ENCODE measurements at places on chromosomes 4 and X.

DNA sequence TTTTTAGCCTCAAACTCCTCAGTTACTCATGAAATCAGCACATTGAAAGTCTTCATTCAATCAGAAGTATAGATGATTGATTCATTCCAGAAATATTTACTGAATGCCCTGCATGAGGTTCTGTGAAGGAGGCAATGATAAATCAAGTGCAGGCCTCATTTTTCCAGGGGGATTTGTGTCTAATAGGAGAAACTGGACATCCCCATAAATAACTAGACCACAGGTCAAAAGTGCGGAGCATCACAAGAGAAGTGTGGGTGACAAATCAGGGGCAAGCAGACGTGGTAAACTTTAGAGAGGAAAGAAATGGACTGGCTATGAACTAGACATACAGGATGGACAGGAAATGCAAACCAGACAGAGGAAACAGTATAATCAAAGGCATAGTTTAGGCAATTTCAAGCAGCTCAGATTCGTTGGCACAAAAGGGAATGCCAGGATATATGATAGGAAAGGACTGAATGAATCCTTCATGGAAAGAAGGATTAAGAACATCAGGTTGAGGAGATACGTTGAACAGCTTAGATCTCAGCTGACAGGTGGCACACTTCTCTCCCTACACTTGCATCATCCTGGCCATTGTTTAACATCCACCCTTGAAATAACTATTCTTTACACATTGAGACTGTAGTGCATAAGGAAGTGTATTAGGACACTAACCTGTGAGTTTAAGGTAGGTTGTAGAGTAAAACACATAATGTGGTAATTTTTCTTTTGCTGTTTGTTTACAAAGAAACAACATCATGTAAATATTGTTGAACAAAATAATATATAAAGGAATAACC is 69.6 kb upstream of the RASGEF1B start:
- no peak overlapping the region for H3K4me3 ChIP-seq
- H3K27me3 ChIP-seq = no peaks in the 10 kb centered on the region
- DNase-seq = no peak

- peaks cover 35% of the 10 kb centered on the region for H3K4me1 ChIP-seq
- H3K4me3 ChIP-seq = no peak overlapping the region
- H3K27me3 ChIP-seq = peaks cover 15% of the 10 kb centered on the region
- no peak for DNase-seq
- H3K36me3 ChIP-seq = no peaks in the 10 kb centered on the region
Observed at GRCh38 chrX:132483951-132484350, 4.9 kb downstream of the MBNL3 start.

GRCh38 chrX:2967584-2967983 is 38.4 kb upstream of the ARSD start:
- H3K4me1 ChIP-seq = peaks cover 26% of the 10 kb centered on the region
- H3K27me3 ChIP-seq = no peaks in the 10 kb centered on the region
- H3K36me3 ChIP-seq = no peaks in the 10 kb centered on the region
- H3K4me3 ChIP-seq = no peak overlapping the region
- no peak overlapping the region for H3K27ac ChIP-seq

- DNase-seq = no peak
- H3K27ac ChIP-seq = no peak overlapping the region
- H3K4me3 ChIP-seq = no peak overlapping the region
- H3K4me1 ChIP-seq = peaks cover 9% of the 10 kb centered on the region
Observed at GRCh38 chrX:378443-378842, 8.3 kb downstream of the PPP2R3B start.

- no peaks in the 10 kb centered on the region for H3K27me3 ChIP-seq
- H3K36me3 ChIP-seq = peaks cover 2% of the 10 kb centered on the region
- H3K27ac ChIP-seq = peak overlapping the region; percentile 89
Observed at GRCh38 chrX:72573158-72573511, 492 bp upstream of the HDAC8 start.

DNA sequence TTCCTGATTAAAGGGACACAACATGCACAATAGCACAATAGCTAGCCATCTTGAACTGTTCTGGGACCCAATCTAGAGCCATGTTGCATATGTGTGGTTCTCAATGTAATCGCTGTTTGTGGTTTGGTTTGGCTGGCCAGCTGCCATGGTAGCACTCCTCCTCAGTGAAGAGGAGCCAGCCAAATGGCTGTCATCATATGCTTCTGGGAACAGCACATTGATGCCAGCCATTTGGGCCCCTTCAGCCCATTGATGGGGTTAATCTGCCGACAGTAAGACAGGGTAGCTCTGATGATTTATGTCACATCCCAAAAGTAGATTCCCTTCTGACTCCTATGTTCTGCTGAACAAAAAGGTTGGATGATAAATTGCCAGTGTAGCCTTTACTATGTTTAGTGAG is 48.5 kb downstream of the AWAT2 start:
- H3K4me3 ChIP-seq = no peak overlapping the region
- H3K27me3 ChIP-seq = no peaks in the 10 kb centered on the region
- no peaks in the 10 kb centered on the region for H3K4me1 ChIP-seq

GRCh38 chr4:168710353-168710946 is 213.6 kb downstream of the PALLD start:
- peaks cover 55% of the 10 kb centered on the region for H3K27me3 ChIP-seq
- H3K27ac ChIP-seq = no peak overlapping the region
- peaks cover 26% of the 10 kb centered on the region for H3K4me1 ChIP-seq
- peaks cover 3% of the 10 kb centered on the region for H3K36me3 ChIP-seq

- no peak overlapping the region for H3K27ac ChIP-seq
- DNase-seq = no peak
- no peak overlapping the region for H3K4me3 ChIP-seq
- peaks cover 6% of the 10 kb centered on the region for H3K4me1 ChIP-seq
- no peaks in the 10 kb centered on the region for H3K36me3 ChIP-seq
Observed at GRCh38 chr4:81921751-81922159, 450.0 kb upstream of the RASGEF1B start.

DNA sequence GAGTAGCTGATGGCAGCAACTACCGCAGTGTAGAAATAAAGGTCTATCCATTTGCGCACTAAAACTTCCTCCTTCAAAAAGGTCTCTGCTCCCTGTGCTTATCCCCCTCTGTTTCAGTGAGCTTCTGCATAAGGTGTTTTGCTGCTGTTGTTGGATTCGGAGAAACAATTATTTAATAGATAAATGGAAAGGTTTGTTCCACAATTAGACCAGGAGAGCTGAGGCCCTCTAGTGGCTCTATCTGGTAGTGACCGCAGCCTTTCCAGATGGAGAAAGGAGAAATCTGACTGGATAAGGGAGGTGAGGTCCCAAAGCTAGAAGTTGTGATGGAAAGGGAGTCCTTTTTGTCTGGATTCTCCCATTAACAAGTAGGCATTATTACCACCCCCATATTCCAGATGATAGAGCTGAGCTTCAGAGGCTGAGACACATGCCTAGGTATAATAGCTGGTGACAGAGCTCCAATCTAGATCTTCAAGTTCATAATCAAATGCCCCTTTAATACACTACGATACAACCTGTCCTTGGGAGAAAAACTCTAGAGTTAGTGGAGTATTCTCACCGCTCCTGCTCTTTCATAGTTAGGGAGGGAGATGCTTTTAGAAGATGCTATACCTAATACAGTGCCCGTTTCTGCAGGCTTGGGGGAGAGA is 5.1 kb upstream of the GABRQ start:
- no peaks in the 10 kb centered on the region for H3K36me3 ChIP-seq
- H3K27me3 ChIP-seq = peaks cover 22% of the 10 kb centered on the region
- no peaks in the 10 kb centered on the region for H3K4me1 ChIP-seq
- no peak overlapping the region for H3K4me3 ChIP-seq

GRCh38 chrX:120305531-120306141 is 5.6 kb downstream of the TMEM255A start:
- H3K27me3 ChIP-seq = peaks cover 50% of the 10 kb centered on the region
- DNase-seq = no peak
- no peak overlapping the region for H3K4me3 ChIP-seq
- peaks cover 11% of the 10 kb centered on the region for H3K4me1 ChIP-seq
- H3K27ac ChIP-seq = no peak overlapping the region

GRCh38 chr4:4311193-4311592 is 21.1 kb downstream of the ZBTB49 start:
- no peak for DNase-seq
- peaks cover 3% of the 10 kb centered on the region for H3K36me3 ChIP-seq
- no peaks in the 10 kb centered on the region for H3K4me1 ChIP-seq
- H3K27ac ChIP-seq = no peak overlapping the region
- no peaks in the 10 kb centered on the region for H3K27me3 ChIP-seq

- H3K36me3 ChIP-seq = no peaks in the 10 kb centered on the region
- no peak for DNase-seq
- H3K4me3 ChIP-seq = no peak overlapping the region
- H3K4me1 ChIP-seq = no peaks in the 10 kb centered on the region
Observed at GRCh38 chr4:60042941-60043340, 1157.2 kb upstream of the ADGRL3 start.

GRCh38 chrX:7351926-7352325 is 204.0 kb upstream of the PUDP start:
- no peaks in the 10 kb centered on the region for H3K4me1 ChIP-seq
- DNase-seq = no peak
- no peaks in the 10 kb centered on the region for H3K36me3 ChIP-seq
- H3K27ac ChIP-seq = no peak overlapping the region
- no peak overlapping the region for H3K4me3 ChIP-seq
- H3K27me3 ChIP-seq = no peaks in the 10 kb centered on the region

- no peaks in the 10 kb centered on the region for H3K27me3 ChIP-seq
- peaks cover 2% of the 10 kb centered on the region for H3K4me1 ChIP-seq
- no peak overlapping the region for H3K4me3 ChIP-seq
- no peaks in the 10 kb centered on the region for H3K36me3 ChIP-seq
Observed at GRCh38 chrX:101219864-101220346, 319 bp downstream of the DRP2 start.

- no peaks in the 10 kb centered on the region for H3K27me3 ChIP-seq
- H3K27ac ChIP-seq = no peak overlapping the region
- H3K4me3 ChIP-seq = no peak overlapping the region
- H3K4me1 ChIP-seq = no peaks in the 10 kb centered on the region
- no peak for DNase-seq
Observed at GRCh38 chrX:110188701-110189558, 129.0 kb downstream of the AMMECR1 start.

DNA sequence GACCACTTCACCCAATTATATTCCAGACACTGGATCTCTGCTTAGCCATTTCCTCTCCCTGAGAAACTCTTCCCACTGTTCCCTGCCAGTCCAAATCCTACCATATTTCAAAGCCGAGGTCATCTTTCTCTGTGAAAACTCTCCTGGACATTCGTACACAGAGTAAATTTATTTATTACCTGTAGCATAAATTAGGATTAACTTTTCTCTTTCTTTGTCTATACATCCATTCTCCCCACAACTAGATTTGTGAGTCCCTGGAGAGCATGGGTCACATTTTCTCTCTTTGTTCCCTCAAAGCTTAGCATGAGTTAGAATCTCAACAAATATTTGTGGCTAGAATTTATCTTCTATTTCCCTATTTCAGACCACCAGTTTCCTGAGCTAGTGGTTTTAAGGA is 27.8 kb upstream of the SMIM10 start:
- no peaks in the 10 kb centered on the region for H3K4me1 ChIP-seq
- H3K36me3 ChIP-seq = no peaks in the 10 kb centered on the region
- no peak overlapping the region for H3K27ac ChIP-seq
- no peaks in the 10 kb centered on the region for H3K27me3 ChIP-seq

GRCh38 chr4:162793571-162793970 is 373.1 kb downstream of the NAF1 start:
- no peaks in the 10 kb centered on the region for H3K27me3 ChIP-seq
- H3K4me1 ChIP-seq = no peaks in the 10 kb centered on the region
- no peak overlapping the region for H3K4me3 ChIP-seq

- no peak overlapping the region for H3K27ac ChIP-seq
- peaks cover 49% of the 10 kb centered on the region for H3K36me3 ChIP-seq
- no peaks in the 10 kb centered on the region for H3K27me3 ChIP-seq
- no peak overlapping the region for H3K4me3 ChIP-seq
- no peaks in the 10 kb centered on the region for H3K4me1 ChIP-seq
- DNase-seq = no peak
Observed at GRCh38 chr4:143538979-143539669, 25.6 kb downstream of the SMARCA5 start.

GRCh38 chr4:22875587-22876257 is 183.0 kb downstream of the GBA3 start:
- H3K4me1 ChIP-seq = peaks cover 11% of the 10 kb centered on the region
- H3K4me3 ChIP-seq = no peak overlapping the region
- H3K27ac ChIP-seq = no peak overlapping the region
- no peak for DNase-seq
- no peaks in the 10 kb centered on the region for H3K36me3 ChIP-seq
- no peaks in the 10 kb centered on the region for H3K27me3 ChIP-seq

DNA sequence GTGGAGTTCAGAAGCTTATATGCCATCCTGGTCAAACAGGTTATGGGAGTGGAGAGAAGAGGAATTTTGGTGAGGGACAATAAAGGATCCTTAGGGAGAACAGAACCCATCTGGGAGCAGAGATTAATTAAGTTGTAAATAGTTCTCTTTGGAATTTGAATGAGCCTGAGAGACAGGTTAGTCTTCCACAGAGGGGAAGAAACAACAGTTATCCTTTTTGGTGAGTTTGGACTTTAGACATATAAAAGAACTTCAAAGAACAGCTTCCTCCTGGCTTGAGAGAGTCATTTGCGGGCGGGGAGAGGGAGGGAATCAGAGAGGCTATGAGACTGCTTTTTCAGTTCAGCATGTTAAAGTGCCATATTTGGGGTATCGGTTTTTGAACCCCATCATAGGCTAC is 793.3 kb upstream of the MAGEB2 start:
- peaks cover 2% of the 10 kb centered on the region for H3K4me1 ChIP-seq
- no peak for DNase-seq
- no peaks in the 10 kb centered on the region for H3K27me3 ChIP-seq
- H3K36me3 ChIP-seq = peaks cover 3% of the 10 kb centered on the region
- H3K27ac ChIP-seq = no peak overlapping the region

DNA sequence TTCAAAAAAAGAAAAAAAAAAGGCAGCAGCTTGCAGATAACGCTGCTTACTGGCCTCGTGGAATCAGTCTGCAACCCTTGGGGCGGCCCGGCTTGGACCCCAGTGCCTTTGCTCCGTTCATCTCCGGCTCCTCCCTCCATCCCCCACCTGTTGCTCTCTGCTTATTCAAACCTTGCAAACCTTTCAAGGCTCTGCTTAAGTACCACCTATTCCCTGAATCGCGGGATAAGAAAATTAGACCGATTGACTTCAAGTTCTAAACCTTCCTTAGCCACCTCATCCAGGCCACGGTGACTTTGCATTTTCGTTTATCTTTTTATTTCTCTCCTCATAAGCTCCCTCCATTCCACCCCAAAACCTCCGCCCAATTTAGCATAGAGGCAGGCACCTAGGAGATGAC is 1.4 kb upstream of the PHKA1 start:
- H3K36me3 ChIP-seq = peaks cover 1% of the 10 kb centered on the region
- no peak for DNase-seq
- H3K27ac ChIP-seq = no peak overlapping the region
- no peaks in the 10 kb centered on the region for H3K27me3 ChIP-seq
- peak overlapping the region; percentile 48 for H3K4me3 ChIP-seq

GRCh38 chr4:2570551-2571222 is 34.2 kb downstream of the FAM193A start:
- H3K4me3 ChIP-seq = no peak overlapping the region
- H3K27me3 ChIP-seq = no peaks in the 10 kb centered on the region
- DNase-seq = no peak

GRCh38 chr4:3369781-3370674 is 71.7 kb upstream of the HGFAC start:
- no peak for DNase-seq
- H3K4me1 ChIP-seq = peaks cover 19% of the 10 kb centered on the region
- no peak overlapping the region for H3K27ac ChIP-seq

Measured in progenitor cell of endocrine pancreas (in vitro differentiated cells).